ENCODE measurements at places on chromosomes 5 and 9. TPM values are rescaled to one million over a fixed set of nuclear protein-coding genes. Genes with fewer than 3 reads are reported as not detected.

The SVEP1 gene
- not detected for total RNA-seq

The PCDHGA5 gene
- total RNA-seq = 0.09 TPM

The DCTN3 gene
- 65.9 TPM for total RNA-seq

The PTPN3 gene
- total RNA-seq = 0.32 TPM

The FOXD4L6 gene
- total RNA-seq = not detected

The EPB41L4A gene
- 0.28 TPM for total RNA-seq

The RNF44 gene
- 62.9 TPM for total RNA-seq

The GLIPR2 gene
- 13.7 TPM for total RNA-seq

The ANKRD20A1 gene
- total RNA-seq = 0.90 TPM

The CCNI2 gene
- 4.3 TPM for total RNA-seq

The TAF11L5 gene
- not detected for total RNA-seq

The PCSK5 gene
- total RNA-seq = 3.0 TPM

The OLFML2A gene
- not detected for total RNA-seq

The PRR7 gene
- total RNA-seq = 13.0 TPM

The SPIN1 gene
- 17.9 TPM for total RNA-seq

The GMCL2 gene
- not detected for total RNA-seq

Data from activated CD4-positive, alpha-beta T cell treated with anti-CD3 and anti-CD28 coated beads for 36 hours (primary cell).